ENCODE measurements at places on chromosomes 6 and 20.

- no peak for DNase-seq
Observed at GRCh38 chr6:105748737-105749161, 337.4 kb upstream of the PRDM1 start.

DNA sequence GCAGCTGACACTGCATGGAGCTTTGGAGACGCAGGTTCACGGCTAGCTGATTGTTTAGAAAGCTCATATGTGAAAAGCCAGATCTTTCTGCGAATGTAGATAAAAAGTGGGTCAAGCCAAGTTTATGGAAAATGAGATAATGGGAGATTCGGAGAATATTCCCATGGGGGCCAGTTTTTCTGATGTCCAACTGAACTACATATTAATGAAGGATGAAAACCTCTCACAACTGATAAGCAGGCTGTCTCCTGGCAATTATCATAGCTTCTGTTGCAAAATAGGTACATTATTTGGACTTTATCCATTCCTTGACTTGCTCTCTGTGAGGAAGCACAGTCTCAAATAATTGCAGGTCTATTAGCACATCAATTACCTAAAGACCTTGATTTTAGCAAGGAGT lies 21.1 kb downstream of the HDGFL1 start:
- DNase-seq, result no peak

GRCh38 chr6:148769304-148769968 lies 22.6 kb downstream of the UST start:
- DNase-seq, result no peak

GRCh38 chr6:118709859-118710350 lies 58.5 kb upstream of the CEP85L start:
- DNase-seq, result peak; percentile 60

DNA sequence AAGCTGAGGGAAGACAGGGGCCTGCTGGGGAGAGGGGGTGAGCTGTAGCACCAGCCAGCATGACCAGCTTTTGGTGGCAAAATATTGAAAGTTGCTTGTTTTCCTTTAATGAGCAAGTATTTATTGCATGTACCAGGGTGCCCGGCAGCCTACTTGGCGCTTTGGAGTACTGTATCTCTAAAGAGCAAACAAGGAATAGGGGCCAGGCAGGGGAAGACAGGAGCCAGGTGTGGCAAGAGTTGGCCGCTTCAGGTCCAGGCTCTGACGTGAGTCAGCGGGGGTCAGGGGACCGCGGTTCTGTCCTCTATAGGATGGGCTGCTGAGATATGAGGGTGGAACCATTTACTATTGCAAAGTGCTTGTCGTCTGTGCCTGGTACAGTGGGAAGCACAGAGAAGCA lies 63.1 kb downstream of the PSMG4 start:
- no peak for DNase-seq

DNA sequence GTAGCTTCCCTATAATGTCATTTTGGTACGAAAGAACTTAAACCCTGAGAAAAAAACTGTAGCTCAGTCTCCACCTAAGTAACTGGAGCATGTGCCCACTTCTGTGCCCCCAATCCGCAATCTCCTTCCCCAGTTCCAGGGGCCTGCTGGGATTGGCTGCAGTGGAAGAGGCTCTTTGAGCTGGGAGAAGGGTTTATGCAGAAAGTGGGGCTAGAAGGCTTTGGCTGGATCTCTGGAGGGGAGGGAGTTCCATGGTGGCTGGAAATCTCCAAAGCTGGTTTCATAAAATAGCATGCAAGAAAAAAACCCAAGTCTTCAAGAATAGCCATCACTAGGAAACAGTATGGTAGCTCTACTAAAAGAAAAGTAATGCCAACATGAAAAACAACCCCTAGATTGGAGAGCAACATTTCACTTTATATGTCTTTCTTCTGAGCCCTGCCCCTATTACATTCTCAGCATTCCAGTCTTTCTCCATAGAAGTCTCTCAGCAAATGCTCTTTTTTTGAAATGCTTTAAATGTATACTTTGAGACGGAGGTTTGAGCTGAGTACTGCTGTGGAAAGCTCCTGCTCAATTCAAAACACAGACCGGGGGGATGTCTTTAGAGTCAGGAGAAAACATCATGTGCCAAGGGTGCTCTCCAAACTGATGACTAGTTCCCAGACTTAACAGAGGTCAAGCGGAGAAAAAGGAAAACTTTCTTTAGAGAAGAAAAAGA lies 36.0 kb upstream of the FOXO3 start:
- no peak for DNase-seq

DNA sequence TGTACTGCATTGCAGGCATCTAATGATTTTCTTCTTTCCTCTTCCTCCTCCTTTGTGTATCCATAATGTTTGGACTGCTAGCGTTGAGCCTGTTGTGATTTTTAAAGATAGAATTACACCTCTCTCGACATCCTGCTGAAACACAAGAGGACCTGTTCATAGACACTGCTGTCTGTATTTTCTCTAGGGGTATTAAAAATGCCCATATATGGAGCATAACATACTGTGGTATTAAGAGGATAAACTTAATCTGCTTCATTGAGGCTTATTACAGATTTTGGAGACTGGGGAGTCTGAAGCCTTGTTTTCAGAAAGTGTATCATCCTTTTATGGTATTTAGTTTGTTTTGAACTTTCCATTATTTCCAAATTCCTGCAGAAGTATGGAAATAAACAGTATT lies 414.3 kb downstream of the CDKAL1 start:
- DNase-seq, result no peak

GRCh38 chr6:19837511-19838441 lies 606 bp downstream of the ID4 start:
- DNase-seq, result no peak

DNA sequence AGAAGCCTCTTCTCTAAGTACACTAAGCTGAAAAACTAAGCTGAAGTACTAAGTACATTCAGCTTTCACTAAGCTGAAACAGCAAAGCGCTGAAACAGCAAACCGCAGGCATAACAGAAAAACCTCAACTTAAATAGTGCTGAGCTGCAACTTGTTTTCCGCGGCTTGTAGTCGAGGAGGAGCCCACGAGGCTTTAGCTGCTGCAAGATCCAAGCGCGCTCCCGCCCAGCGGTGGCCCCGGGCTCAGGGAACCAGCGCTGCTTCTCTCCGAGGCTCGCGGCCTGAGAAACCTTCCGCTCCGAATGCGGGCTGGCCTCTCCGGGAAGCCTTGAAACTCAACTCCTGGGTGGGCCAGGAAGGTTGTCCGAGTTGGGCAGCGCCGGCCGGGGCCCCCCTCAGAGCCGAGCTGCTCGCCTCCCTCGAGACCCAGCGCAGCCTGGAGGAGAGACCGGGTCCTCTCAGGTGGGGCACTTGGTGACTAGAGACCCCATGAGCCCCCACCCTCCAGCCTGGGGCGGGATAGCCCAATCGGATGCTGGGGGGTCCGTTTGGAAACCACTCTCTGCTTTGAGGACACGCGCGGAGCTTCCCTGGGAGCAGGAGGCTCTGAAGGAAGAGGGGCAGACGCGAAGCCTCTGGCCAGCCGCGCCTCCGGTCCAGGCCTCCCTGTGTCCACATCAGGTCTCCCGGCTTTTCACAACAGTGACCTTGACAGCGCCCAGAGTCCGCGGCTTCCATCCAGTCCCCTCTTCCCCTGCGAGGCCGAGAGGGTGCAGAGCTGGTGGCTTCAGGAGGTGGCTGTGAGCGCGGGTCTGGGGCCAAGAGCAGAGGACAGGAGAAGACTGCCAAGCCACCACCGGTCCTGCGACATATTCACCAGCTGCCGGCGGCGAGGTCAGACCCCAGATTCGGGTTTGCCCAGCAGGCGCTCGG lies 38.1 kb upstream of the HLA-E start:
- peak; percentile 80 for DNase-seq

DNA sequence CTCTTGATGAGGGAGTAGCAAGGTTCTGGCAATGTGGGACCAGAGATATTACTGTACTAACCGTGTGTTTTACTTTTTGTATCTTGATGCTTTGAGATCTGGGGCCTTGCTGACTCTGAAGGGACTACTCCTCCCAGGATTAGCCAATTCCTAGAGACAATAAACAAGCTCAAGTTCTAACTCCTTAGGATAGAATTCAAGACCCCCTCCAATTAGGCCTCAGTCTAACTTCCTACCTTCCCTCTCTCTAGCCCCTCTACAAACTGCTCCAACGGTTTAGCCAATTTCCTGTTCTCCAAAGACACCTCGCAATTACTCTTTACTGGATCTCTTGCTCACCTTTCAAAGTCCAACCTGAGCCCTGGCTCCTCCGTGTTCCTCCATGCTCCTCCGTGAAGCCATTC lies 158.7 kb upstream of the JARID2 start:
- no peak for DNase-seq

- DNase-seq, result no peak
Observed at GRCh38 chr6:159946912-159947311, 22.0 kb upstream of the IGF2R start.
